GM13977 (cell line): ENCODE measurements at places on chromosomes 12 and 14.

DNA sequence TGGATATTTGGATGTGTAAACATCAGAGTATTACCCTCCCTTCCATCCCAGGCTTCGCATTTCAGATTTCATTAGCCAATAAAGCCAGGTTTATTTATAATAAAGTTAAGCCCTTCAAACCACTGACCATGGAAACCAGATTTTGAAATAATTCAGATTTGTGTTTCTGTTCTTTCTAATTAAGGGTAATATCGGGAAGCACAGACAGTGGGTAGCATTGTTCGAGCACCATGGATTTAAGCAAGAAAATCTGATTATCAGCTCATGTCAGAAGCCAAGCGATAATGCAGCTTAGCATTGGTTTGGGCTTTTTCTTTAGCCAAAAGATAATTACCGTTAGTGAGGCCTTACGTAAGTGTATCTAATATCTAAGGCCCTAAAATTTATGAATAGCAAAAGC lies 116.1 kb downstream of the C12orf42 start:
- no peak for DNase-seq

DNA sequence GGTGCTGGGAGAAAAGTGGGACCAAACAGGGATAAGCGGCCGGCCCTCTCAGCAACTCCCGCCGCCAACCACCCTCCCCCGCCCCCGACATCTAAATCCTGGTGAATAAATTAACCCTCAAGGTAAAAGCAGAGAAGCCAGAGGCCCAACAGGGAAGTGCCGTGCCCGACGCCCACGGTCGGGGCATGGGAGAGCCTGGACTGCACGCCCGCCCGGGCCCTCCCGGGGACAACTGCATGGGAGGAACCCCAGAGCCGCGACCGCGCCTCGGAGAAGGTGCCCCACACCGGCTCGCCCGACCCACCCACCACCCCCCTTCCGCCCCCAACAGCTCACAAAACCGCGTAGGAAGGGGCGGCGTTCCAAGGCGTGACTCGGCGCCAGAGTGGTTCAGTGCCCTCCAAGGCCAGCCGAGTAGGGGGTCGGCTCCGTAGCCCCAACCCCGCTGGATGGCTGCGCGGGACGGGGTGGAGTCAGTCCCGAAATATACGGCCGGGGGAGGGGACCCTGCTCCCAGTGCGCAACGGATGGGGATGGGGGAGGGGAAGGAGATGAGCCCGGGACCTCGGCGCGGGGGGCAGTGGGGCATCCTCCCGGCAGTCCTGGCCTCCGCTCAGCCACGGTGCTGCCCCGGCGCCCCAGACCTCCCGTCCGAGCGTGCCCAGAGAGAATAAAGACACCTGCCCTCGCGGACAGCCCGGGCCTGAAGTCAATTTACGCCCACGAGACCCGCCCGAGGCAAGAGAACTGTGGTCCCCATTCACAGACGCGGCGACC lies 732 bp downstream of the SLC25A29 start:
- peak; percentile 60 for DNase-seq

- no peak for DNase-seq
Observed at GRCh38 chr12:71162832-71163763, 5.3 kb upstream of the TSPAN8 start.

- peak; percentile 26 for DNase-seq
Observed at GRCh38 chr12:6866920-6867412, 365 bp upstream of the TPI1 start.

- DNase-seq: no peak
Observed at GRCh38 chr14:92649934-92650545, 98.4 kb downstream of the LGMN start.

GRCh38 chr14:97960436-97960835 lies 1163.3 kb downstream of the VRK1 start:
- no peak for DNase-seq

GRCh38 chr14:64400829-64401459 lies 12.8 kb downstream of the MTHFD1 start:
- no peak for DNase-seq

GRCh38 chr14:57275023-57275664 lies 6.4 kb downstream of the AP5M1 start:
- no peak for DNase-seq
